ENCODE measurements at places on chromosomes 13 and 19.
A peak's percentile ranks its signal among the peaks of the same experiment; 100 is the strongest.

GRCh38 chr19:33396701-33397535 lies 23.4 kb downstream of the CEBPG start:
- DNase-seq, result no peak

DNA sequence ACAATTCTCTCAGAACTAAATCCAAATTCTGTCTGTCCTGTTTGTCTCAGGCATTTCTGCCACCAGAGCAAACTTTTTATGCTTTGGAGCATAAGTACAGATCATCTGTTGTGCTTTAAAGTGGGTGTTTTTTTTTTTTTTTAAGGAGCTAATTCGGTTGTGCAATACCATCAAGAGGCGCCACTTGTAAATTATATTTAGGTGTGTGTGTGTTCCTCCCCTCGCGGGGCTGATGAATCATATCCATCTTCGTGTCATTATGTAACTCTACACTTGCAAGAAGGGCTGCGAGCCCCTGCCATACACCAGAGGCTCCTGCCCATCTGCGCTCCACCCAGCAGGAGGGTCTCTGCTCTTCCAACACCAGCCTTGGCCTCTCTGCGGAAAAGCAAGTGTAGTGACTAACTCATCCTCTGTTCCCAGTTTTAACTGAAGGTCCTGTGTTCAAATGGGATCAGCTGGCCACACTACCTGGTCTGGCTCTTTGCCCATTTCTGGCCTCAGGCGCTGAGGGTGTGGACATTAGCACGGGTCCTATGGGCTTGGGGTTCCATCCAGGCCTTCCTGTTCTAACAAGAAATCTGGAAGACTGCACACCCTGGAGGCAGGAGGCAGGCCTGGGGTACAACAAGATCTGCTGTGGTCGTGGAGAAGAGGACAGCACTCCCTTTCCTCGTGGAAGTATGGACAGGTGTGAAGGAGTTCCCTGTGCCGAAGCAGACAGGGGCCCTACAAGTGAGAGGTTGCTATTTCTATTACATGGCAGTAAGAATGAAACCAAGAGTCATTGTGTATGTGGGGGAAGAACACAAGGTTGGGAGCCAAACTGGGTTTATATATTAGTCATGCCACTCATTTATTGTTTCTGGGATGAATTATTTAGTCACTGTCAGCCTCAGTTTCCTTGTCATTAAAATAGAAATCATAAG lies 96.1 kb upstream of the MBNL2 start:
- peak; percentile 58 for DNase-seq

- no peak for DNase-seq
Measured at GRCh38 chr19:38970664-38971532, 4.6 kb downstream of the FBXO17 start.

DNA sequence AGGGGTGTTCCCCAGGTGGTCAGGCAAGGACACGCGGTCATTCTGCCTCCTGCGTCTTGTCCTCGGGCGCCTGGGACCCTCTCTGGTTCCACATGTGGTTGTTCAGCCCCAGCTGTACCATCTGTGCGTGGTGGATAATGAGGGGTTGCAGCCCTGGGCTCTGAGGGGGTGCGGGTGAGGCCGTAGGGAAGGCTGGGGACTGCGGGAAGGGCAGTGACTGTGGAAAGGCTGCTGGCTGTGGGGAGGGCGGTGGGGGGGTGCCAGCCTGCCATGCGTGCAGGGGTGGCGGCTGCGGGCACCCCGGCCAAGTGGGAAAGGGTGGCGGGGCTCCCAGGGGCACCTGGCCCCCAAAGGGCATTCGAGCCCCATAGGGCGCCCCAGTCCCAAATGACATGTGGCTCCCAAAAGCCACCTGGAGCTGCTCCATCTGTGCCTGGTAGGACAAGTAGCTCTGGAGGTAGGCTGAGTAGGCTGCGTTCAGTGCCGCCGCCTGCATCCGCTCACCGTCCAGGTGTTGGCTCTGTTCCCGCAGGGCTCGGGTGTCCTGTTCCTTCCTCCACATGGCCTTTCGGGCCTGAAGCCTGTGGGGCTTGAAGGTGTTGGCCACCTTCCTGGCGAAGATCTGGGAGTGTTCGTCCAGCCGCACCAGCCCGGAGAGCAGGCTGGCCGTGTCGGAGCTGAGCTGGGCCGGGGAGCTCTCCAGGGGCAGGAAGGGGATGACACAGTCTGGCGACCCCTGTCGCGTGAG lies 15.1 kb downstream of the TICAM1 start:
- peak; percentile 38 for DNase-seq

DNA sequence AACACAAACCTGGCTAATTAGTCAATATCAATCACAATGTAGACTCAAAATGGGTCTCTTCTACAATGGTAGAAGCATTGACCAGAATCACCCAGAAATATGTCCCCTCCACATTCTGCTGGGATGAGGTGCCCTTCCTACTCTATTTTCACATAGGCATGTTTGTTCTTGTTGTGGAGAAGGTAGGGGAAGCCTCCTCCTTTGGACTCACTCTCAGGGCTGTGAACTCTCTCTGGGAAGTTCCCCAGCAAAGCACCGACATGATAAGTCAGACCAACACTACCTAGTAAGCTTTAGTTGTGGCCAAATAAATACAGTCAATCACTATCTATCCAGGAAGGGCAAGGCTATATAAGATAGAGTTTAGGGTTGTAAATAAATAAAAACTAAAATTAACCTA lies 194.5 kb upstream of the UBL3 start:
- DNase-seq, result no peak

DNA sequence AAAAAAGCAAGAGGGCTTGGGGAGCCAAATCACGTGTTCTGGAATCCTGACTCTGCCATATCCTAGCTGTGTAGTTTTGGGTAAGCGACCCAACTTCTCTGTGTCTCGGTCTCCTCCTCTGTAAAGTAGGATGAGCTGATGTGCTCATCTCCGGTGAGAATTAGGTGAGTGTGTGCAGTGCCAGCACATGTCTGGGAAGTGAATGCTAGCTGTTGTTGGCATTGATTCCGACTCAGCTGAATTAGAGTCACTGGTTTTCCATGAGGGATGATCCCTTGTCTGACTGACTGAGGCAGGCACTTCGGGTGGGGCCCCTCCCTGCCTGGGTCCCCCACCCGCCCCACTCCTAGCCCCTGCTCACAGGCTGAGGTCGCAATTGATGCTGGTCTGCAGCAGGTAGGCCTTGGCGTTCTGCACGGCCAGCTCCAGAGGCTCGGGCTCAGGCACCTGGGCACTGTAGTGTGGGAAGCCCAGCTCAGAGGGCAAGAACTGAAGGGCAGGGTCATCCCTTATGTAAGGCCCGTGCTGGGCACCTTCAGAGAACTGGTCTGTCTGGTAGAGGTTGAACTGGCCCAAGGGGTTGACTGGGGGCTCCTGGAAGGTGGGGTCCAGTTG lies 835 bp downstream of the RSPH6A start:
- DNase-seq, result no peak

GRCh38 chr19:54325194-54325621 lies 12.2 kb upstream of the LILRA5 start:
- peak; percentile 66 for DNase-seq
